Activated T-cell treated with anti-CD3 and anti-CD28 coated beads for 24 hours (primary cell): ENCODE measurements at places on chromosomes 5 and 9.

DNA sequence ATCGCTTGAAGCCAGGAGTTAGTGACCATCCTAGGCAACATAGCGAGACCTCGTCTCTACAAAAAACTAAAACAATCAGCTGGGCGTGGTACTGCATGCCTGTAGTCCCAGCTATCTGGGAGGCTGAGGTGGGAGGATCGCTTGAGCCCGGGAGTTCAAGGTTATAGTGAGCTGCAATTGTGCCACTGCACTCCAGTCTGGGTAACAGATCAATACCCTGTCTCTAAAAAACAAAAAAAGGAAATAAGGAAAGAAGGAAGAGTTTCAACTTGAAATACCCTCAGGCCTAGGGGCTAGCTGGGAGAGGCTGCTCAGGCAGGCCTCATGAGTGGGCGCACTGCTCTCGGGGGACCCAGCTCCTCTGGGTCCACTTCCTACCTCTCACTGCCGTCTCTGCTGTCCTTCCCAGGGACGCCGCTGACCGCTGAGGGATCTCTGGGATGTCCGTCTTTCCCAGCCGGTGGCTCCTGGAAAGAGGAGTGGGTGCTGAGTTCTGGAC lies 56.4 kb downstream of the PRRT1B start:
- no peak for DNase-seq

DNA sequence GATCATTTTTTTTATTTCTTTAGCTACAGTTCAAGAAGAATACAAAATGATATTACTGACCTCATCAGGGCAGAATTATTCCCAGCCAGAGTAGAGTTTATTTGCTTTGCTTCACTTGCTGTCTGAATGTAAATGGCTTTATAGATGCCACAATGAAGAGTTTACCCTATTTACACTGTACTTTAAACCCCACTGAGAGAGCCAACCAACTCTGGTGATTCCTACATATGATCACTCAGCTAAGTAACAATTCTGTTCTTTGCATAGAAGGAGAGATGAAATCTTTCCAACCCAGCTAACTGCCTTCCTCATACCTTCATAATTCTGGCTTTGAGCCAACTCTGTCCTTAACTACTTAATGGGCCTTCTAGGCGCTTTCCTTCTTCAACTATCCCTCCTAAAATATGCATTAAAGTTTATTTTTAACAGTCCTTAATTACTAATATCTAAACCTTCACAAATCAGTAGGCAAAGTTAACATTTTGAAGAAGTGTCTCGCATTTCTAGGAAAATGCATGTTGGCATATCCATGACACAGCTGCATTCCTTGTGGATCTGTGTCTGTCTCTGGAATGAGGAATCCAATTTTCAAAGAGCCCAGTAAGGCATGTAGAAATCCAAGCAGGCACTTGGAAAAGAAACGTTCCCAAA lies 284.8 kb upstream of the GRAMD2B start:
- DNase-seq, result no peak

- DNase-seq, result no peak
These were observed 212.9 kb downstream of the BRINP1 start for GRCh38 chr9:119156354-119156753.

DNA sequence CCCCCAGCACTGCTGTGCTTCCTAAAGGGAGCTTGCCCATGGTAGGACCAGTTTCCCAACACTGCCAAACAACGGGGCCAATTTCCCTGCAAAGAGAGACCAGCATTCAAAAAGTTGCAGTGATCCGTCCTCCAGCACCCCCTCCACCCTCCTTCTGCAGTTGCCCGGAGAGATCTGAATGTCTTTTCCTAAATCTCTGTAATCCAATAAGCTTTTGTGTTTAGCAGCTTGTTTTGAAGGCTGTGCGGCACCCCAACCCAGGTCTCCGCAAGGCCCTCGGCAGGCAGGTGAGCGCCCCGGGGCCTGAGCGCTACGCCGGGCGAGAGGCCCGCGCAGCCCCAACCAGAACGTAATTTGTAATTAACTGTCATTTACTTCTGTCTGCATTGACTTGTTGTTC lies 366.9 kb upstream of the IRX2 start:
- no peak for DNase-seq

GRCh38 chr5:58314356-58315210 lies 145.3 kb downstream of the PLK2 start:
- DNase-seq, result no peak

- no peak for DNase-seq
These were observed 26.0 kb upstream of the OLFM1 start for GRCh38 chr9:135061441-135061840.

DNA sequence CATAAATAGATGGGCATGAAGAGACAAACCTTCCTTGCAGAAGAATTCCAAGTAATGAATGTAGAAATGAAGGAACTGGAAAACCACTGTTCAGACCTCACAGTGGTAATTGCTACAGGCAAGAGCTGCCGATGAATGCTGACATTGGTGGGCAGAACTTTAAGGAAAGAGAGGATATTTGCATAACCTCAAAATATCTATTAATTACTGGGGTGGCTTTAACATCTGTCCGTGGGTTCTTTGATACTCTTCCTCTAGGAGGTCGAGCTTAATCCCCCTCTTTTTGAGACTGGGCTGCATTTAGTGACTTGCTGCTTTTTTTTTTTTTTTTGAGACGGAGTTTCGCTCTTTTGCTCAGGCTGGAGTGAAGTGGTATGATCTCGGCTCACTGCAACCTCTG lies 34.7 kb downstream of the LAMC3 start:
- no peak for DNase-seq

DNA sequence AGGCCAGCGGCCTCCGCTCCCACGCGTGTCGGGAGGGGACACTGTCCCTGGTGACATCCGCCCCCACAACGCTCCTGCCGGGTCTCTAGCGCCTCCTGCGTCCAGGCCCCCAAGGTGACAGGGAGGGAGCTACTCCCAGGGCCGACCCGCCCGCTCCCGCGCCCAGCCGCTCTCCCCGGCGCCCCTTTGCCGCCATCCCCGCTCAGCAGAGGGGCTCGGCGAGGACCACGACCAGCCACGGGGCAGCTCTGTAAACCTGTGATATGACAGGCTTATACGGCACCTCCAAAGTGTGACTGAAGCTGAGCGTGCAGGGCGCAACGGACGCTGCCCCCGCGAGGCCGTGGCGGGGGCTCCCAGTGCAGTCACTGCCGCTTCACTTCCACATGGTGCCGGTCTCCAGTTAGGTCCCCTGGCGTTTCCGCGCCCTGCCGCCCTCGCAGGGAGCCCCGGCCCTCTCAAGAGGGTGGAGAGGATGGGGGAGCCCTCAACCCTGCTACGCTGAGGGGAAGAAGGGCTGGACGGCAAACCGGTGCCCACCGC lies 978 bp upstream of the ADCY2 start:
- no peak for DNase-seq

DNA sequence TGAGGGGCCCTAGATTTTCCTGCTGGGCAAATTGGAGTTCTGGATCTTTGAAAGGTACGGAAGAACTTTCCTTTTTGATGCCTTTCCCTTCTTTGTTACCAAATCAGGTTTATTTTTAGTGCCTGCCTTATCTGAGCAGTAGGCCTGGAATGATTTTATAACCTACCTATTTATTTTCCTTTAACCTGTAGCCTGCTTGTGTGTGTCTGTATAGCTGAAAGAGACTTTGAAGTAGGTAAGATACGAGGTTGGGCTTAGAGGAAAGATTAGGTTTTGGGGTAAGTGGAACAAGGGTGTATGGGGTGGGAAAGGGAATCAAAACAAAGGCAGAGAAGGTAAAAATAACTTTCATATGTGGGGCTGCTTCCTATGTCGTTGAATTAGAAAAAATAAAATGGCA lies 211.2 kb downstream of the CD180 start:
- no peak for DNase-seq

DNA sequence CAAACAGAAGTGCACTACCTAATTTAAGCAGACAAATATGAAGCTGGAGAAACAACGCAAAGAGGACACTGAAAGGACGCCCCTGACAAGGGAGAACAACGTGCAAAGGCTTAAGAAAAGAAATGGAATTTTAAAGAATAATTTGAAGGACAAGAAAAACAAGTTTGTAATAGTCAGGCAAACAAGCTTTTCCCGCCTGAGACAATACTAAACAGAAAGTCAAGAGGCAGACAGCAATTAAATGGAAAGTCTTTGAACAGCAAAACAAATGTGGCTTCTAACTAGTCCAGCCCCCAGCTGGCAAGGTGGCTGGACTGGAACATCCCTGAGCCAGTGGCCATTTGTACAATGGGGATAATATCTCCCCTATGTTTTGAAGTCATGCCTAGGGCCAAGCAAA lies 63.3 kb downstream of the SIL1 start:
- no peak for DNase-seq

DNA sequence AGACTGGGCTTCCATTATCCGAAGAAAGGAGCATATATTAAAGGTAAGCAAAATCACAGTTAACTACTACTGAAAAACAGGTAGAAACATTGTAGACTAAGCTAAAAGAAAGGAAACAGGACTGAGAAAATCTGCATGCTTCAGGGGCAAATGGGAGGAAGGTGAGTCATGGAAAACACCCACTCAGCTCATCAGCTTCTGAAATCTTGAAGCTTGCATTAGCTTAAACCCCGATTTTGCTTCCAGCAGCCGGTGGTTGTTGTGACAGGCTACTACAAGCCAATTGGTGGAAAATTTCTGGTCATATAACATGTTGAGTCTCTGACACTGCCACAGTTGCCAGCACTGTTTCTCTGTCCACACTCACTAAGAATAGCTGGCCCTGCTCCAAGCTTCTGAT lies 179.6 kb upstream of the PUM3 start:
- no peak for DNase-seq

GRCh38 chr5:2721385-2722138 lies 29.9 kb downstream of the IRX2 start:
- DNase-seq, result no peak

GRCh38 chr5:55467862-55468551 lies 66.8 kb downstream of the PLPP1 start:
- DNase-seq, result no peak

GRCh38 chr9:82981552-82981951 lies 81.4 kb downstream of the RASEF start:
- no peak for DNase-seq

DNA sequence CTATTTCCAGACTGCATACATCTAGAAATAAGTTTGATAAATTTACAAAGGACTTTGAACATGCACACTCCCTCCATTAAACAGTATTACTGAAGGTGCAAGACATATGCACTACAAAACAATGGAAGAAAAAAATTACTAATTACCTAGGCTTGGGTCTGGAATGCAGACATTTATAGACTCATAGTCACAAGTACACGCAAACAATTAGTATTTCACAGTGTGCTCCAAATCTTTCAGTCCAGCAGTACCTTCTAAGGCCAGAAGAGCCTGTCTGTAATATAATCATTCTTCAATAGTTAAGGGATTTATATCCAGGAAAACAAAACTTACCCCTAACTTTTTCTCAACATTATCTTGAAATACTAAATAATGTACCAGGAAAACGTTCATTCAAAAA lies 11.2 kb downstream of the RICTOR start:
- no peak for DNase-seq
